ENCODE measurements at places on chromosomes 12 and 14.

DNA sequence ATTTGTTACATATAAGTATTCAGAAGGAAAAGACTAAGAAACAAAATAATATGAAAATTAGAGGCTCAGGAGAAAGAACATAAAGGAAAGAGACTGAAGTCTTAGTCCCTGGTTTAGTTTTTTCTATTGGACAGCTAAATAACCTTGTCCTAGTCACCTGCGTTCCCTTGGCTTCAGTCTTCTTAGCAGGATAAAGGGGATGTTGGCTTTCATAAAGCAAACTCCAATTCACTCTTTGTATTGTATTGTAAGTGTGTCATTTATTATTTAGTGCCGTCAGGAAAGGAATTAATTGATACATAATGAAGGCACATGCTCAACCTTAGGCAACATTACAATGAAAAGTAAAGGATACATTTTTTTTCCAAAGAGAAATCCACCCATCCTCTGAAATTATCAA lies 190.3 kb upstream of the PPFIA2 start:
- DNase-seq = peak; percentile 55

DNA sequence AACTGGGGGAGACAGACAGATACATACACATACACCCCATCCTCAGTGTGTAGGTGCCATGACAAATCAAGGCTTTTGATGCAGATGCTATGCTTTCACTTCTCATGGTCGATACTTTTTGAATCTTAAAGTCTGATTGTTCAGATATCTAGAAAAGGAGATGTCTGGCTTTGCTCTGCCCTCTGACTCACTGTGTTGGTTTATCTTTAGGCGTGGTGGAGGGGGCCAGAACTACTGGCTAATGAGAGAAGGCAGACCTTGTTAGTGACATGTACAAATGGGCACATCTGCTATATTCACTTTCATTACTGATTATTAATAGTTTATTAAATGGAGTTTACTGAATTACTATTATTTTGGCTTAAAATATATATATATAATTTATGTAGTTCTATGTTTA lies 444.3 kb upstream of the RGS6 start:
- no peak for DNase-seq

DNA sequence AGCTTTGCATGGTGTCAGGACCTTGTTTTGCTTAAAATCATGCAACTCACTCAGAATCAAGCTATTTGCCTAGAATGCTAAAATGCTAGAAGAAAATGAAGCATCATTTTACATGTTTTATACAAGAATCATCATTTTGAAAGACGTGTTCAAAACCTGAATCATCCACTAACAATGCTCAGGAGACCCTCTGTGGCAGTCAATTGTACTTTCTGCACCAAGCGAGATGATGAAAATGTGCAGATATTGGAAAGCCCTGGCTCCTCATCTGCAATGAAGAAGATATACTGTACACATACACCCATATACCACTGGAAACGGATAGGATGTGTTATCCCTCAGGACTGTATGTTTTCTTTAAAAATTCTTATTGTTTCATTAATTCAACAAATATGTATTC lies 92.7 kb downstream of the DYRK2 start:
- no peak for DNase-seq

- DNase-seq = no peak
Measured at GRCh38 chr14:75025082-75025481, 22.4 kb downstream of the EIF2B2 start.

Data from NCI-H748 treated with DMSO at 0.1 percent for 48 hours (cell line).